HFFc6 (cell line): ENCODE measurements at places on chromosomes 2 and 18. TPM values are rescaled to one million over a fixed set of nuclear protein-coding genes. Genes with fewer than 3 reads are reported as not detected.

DNA sequence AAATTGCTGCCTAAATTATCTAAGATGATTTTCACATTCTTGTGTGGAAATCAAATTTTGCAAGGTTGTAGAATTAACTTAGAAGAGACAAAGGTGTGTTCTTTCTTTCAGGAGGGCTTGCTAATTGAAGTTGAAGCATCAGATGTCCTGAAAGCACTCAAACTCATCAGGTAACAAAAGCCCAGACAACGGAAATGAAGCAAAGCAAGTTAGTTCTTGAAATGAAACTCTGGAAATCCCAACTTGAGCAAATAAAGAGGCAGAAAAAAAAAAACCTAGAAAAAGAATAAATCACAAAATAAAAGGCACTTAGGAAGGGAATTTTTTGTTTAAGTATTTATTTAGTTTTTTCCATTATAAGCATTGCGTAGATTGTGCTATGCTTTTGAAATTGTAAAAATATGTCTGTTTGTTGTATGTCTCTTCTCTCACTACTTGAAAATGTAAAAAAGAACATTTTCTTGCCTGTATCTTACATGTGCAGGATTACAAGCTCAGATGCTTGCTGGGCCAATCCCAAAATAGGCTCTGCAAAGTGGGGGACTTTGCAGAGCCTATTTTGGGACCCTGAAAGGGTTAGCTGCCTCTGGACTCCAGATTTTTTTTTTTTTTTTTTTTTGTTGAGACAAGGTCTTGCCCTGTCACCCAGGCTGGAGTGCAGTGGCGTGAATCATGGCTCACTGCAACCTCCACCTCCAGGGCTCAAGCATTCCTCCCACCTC lies 46.7 kb downstream of the FAM161A start:
- DNase-seq, result no peak

DNA sequence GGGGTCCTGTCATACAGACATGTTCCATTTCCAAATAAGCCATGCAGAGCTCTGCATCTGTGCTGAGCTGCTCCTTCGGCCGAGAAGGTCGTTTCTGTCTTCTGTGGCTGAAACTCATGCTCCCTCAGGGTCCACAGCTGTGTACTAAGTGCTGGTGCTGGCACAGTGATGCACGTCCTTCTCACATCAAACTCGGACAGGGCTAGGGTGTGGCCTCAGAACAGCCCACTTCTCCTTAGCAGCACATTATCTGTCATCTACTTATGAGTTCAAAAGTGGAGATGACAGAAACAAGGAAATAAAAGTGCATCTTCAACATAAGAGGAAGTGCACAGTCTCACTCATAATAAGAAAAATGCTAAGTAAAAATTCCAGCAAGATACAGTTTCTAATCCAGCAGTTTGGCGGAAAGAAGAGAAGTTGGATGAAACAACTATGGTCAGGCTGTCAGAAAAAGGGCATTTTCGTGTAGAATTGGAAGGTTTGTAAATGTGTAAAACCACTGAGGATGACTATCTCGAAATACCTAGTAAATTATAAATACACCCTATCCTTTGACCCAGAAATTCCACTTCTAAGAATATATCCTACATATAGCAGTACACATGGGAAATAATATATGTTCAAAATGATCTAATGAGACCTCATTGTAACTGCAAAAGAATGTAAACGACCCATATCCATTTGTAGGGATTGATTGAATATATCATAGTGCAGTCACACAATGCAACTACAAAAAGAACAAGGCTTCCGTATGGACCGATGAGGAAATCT lies 53.7 kb upstream of the APCDD1 start:
- DNase-seq, result no peak

DNA sequence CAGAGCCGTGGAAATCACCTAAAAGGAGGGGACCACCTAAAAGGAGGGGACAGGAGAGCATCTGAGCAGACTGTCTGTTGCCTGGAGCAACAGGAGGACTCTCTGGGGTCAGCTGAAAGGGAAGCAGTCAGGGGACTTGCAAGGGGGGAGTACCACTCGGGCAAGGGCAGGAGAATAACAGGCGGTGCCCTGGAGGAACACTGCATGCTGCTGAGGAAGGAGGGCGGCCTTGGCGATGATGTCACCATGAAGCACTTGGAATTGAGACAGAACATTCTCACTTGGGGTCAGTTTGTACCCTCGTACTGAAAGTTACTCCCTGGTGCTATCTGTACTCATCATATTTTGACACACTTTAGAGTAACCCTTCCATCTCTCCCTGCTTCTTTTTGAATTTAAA lies 18.4 kb downstream of the SIX3 start:
- DNase-seq, result no peak

MRPL33 gene
- 106 to 128 TPM (median 114 TPM) in 3 replicates for total RNA-seq

GRCh38 chr2:239593455-239593854 lies 192.6 kb upstream of the HDAC4 start:
- DNase-seq, result no peak

DNA sequence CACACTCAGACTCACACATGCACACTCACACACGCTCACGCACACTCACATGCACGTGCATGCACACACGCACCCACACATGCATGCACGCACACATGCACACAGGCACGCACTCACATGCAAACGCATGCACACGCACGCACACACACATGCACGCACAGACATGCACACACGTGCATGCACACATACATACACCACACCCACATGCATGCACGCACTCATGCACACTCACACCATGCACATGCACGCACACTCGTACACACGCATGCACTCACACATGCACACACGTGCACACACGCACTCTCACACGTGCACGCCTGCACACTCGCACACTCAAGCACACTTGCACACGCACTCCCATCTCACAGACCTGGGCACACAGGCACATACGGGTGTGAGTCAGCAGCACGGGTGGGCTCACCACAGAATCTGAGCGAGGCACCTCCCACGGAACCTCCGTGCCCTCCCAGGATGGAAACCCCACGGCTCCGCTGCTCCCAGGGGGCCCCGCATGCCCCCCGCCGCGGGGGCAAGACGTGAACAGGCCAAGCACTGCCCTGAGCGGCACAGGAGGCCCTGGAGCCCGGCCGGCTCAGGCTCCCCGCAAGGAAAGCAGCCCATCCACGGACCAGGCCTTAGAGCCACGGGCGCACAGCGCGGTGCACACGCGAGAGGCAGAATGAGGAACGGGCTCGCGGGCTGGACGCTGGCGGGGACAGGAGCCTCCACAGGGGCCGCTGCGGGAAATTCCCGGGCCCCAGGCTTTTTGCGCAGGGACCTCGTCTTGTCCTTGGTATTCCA lies 8.4 kb upstream of the KCNG2 start:
- no peak for DNase-seq

RAD51AP2 gene
- total RNA-seq, result not detected in 3 replicates

DNA sequence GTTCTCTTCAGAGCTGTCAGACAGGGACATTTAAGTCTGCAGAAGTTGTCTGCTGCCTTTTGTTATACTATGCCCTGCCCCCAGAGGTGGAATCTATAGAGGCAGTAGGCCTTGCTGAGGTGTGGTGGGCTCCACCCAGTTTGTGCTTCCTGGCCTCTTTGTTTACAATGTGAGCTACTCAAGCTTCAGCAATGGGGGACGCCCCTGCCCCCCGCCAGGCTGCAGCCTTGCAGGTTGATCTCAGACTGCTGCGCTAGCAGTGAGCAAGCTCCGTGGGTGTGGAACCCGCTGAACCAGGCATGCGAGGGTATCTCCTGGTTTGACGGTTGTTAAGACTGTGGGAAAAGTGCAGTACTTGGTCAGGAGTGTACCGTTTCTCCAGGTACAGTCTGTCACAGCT lies 24.0 kb upstream of the PAIP2B start:
- no peak for DNase-seq

- DNase-seq, result no peak
Observed at GRCh38 chr2:88831071-88831791, 139.8 kb downstream of the RPIA start.

DNA sequence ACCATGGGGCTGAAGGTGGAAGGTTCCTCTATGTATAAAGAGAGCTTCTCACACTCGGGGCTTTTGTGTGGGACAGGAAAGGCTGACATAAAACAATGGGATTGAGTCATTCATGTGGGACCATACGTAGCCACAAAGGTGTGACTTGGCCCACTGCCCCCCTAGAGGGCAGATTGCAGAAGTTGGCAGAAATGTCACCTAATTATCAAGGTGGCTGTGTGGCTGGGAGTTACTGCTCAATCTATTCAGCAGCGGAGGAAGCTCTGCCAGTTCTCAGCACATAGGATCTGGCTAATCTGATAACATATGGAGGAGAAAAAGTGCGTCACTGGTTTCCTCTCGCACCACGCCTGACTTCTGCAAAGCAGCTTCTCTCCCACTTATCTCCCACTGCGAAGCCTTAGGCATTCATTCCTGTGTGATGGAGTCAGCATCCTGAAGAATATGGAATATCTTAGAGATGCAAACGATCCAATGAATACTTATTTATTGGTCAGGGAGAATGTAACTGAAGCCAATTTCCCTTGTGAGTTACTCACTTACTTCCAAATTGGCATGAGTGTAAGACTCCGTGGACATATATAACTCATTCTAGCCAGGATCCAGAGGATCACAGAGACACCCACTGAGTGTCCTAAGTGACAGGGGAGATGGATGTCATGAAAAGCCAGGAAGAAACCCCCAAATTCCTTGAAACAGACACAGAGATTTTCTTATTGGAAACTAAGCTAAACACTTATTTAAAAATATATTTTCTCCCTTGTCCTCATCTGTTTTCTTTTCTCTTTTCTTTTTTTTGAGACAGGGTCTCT lies 344.8 kb downstream of the TGIF1 start:
- peak; percentile 97 for DNase-seq

C2orf72 gene
- not detected in 3 replicates for total RNA-seq

FIGN gene
- total RNA-seq, result 1.3 and 3.2 TPM in 2 replicates

REG3G gene
- not detected in 3 replicates for total RNA-seq

UGT1A10 gene
- total RNA-seq, result not detected in 3 replicates

LINC00305 gene
- total RNA-seq, result not detected in 3 replicates

PAX3 gene
- total RNA-seq, result 14.9 to 20.7 TPM (median 17.3 TPM) in 3 replicates

ABCG8 gene
- not detected in 3 replicates for total RNA-seq

GRCh38 chr2:219983836-219984235 lies 356.4 kb downstream of the SLC4A3 start:
- no peak for DNase-seq

FAM228A gene
- not detected in 3 replicates for total RNA-seq

DNA sequence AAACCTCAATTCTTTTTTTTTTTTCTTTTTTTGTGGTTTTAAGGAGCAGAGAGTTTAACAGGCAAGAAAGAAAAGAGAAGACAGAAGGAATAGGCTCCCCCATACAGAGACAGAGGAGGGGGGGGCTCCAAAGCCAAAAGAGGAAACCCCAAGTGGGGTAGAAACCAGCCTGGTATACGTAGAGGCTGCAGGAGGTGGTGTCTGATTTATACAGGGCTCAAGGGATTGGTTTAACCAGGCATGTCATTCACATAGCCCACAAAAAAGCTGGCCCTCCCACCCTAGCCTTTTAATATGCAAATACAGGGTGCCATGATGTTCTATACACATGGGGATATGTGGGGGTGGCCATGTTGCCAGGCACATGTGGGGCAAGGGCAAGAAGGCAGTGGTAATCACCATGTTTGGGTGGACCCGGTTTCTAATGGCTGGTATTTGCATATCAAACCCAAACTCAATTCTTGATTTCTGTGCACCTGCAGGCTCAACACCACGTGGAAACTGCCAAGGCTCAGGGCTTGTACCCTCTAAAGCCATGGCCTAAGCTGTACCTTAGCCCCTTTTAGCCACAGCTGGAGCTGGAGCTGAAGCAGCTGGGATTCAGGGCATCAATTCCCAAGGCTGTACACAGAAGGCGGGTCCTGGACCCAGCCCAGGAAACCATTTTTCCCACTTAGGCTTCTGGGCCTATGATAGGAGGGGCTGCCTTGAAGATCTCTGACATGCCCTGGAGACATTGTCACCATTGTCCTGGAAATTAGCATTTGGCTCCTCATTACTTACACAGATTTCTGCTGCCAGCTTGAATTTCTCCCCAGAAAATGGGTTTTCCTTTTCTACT lies 170.3 kb downstream of the MAIP1 start:
- no peak for DNase-seq

GRCh38 chr2:112674229-112674628 lies 28.5 kb downstream of the SLC20A1 start:
- no peak for DNase-seq

GULP1 gene
- 39.3 to 74.5 TPM (median 44.2 TPM) in 3 replicates for total RNA-seq

DNA sequence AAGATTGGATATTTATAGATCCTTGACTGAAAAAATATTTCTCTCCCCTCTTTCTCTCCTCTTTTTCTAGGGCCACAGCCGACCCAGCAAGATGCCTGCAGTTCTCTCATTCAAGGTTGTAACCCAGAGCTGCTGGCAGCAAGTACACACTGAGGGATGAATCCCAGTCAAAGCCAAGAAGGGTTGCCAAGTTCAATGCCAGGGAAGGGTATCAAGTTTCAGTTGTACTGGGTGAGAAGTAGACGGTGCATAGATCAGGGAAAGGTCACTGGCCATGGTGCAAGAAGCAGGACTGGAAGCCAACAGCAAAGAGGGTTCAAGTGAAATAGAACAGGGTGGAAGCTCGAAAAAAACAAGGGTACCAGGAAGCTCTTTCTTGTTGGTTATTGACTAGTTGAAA lies 170.2 kb downstream of the NRP2 start:
- DNase-seq, result no peak

TEKT4 gene
- total RNA-seq, result not detected in 3 replicates

GRCh38 chr18:75923169-75923568 lies 495.7 kb upstream of the SMIM21 start:
- peak; percentile 2 for DNase-seq

DNA sequence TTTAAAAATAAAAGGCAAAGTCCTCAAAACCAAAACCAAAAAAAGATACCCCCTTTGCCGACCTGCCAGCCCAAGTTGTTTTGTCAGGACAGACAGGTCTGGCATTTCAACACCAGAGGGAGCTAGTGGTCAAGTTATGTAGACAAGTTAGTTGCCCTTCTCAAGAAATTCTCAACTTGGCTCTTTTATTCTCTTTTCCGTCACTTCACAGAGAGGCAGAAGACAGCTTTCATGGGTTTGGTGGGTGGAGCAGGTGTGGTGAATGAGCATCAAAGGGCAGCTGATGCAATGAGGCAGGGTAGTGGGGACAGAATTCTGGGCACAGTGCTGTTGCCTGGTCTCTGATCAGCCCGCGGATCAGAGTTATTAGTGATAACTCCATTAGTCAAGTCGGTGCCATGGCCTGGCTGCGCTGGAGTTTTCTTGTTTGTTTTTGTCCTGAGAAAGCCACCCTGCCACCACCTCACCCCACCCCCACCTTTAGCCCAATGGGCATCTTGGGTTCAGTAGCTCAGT lies 303.7 kb upstream of the EPAS1 start:
- peak; percentile 77 for DNase-seq
